Stimulated activated CD8-positive, alpha-beta memory T cell treated with anti-CD3 and anti-CD28 coated beads, Interleukin-15, amount 100 ng/mL, for 48 hours (primary cell): ENCODE measurements at places on chromosomes 13 and 19.

DNA sequence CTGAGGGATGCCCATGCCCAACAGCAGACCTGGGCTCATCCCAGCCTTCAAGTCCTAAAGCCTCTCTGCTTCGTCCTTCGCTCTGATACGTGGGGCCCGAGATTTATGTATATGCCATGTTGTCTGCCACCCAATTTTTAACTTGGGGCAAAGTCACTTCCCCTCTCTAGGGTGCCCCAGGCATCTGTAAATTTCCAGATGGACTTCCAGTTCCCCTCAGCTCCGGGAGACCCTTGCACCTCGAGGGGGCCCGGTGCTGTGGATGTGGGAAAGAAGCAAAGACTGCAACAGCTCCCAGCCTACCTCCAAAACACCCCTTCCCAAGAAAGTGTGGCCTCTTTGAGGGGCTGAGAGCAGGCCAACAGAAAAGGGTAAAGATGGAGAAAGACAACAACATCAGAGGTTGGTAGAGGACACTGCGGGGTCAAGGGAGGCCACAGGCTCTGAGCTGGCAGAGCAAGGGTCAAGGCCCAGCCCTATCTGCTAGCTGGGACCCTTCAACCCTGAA, 97.4 kb downstream of the STK24 start:
- no peak for DNase-seq

DNA sequence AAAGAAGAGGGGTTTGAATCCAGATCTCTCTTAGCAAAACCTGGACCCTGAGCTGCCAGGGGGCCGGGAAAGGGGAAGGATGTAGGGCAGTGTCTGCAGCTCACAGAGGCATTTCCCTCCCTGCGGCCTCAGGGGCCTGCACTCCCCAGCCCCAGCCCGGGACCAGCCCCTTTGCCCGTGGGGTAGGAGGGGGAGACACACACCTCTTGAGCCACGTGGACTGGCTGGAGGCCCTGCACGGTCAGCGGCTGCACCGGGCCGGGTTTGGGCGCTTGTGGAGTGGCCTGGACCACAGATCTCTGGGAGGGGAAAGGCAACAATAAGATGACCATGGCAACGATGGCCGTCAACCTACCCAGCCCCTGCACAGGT, 26.9 kb downstream of the RFX1 start:
- DNase-seq, result no peak

GRCh38 chr13:20988909-20989655, 72.3 kb downstream of the LATS2 start:
- no peak for DNase-seq

DNA sequence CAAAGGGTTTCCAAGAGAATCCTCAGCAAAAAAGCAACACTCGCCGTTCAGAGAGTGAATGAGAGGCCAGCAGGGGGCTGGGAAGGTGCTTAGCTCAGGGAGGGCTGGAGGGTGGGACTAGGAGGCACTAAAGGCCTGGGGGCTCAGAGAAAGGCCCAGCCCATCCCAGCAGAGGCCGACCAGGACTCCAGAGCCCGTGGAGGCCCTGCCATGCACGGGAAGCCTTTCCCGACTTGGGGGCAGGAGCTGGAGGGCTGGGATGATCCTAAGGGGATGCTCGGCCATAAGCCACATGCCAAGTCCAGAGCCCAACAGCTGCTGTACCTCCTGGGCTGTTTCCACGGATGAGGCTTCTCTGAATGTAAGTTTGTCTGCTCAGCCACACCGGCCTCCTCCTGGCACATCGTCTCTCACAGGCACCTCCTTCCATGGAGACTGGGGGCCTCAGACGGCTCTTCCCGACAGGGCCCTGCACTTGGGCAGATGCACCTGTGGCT, 19.5 kb downstream of the RASA3 start:
- no peak for DNase-seq

DNA sequence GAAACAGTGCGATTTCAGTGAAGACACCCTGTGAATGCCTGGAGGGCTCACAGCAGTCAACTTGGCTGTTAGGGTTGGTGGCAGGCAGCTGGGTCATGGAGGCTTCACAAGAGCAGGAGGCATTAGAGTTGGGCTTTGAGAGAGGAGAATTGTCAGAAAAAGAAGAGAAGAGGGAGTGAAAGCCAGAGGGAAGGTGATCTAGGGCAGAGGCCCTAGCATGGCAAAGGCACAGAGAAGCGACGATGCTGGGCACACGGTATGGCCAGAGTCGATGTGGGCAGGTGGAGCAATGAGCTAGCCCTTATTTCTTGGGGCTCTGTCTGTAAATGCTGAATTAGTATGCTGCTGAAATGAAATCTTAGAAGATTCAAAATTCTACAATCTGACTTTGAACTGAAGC, 52.6 kb upstream of the OLFM4 start:
- no peak for DNase-seq

DNA sequence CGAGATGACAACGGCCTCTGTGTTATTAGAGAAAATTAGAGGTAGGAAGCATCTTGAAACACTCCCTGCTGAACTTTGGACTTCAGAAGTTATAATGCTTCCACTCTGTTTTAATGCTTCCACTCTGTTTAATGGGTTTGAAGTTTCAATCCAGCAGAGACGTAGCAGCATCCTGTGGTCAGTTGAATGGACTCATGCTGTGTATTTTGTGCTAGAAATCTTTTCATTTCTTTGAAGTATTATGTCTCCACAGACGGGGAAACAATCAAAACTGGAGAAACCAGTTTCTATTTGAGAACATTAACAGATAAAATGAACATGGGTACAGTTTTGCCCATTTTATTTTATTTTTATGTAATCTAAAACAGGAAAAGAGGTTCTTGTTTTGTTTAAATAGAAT, 1736.2 kb downstream of the SLITRK5 start:
- DNase-seq, result no peak

DNA sequence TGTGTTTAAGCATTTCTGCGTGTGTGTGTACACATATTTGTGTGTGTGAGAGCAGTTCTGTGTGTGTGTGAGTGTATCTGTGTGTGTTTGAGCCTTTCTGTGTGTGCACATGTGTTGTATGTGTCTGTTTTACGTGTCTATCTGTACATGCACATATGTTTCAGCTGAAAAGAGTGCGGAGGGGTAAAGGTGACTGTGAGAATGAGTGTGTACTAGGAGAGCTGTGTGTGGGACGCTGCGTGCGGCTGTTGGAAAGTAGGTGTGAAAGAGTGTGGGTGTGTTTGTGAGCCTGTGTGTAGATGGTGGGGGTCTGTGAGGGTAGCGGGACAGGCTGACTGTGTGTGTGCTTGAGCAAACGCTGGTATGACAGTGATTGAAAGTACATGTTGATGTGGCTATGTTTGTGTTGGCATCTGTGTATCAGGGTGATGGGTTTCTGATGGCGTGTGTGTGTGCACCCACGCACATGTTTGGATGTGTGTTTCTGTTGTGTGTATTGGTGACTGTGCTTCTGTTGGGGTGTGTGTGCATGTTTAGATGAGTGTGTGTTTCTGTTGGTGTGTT, 7.5 kb upstream of the TPM4 start:
- DNase-seq, result no peak

GRCh38 chr19:13181747-13182388, 31.7 kb downstream of the IER2 start:
- DNase-seq, result peak; percentile 53

- DNase-seq, result no peak
Measured at GRCh38 chr13:31352467-31352866, 152.7 kb downstream of the B3GLCT start.

DNA sequence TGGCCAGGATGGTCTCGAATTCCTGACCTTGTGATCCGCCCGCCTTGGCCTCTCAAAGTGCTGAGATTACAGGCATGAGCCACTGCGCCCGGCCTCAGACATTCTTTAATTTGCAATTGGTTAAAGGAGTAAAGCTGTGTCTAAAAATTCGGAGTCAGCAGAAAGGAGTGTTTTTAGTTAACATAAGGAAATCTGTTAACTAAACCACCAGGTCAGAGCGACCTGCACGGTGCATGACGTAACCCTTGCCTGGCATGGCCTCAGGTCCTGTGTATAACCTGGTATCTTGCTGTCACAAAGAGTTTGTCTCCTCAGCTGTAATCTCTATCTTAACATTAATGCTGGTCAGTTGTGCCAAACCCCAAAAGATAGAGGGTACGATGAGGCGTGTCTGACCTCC, 9.5 kb upstream of the KLK12 start:
- no peak for DNase-seq

GRCh38 chr13:51717786-51718398, 86.1 kb downstream of the DHRS12 start:
- no peak for DNase-seq

DNA sequence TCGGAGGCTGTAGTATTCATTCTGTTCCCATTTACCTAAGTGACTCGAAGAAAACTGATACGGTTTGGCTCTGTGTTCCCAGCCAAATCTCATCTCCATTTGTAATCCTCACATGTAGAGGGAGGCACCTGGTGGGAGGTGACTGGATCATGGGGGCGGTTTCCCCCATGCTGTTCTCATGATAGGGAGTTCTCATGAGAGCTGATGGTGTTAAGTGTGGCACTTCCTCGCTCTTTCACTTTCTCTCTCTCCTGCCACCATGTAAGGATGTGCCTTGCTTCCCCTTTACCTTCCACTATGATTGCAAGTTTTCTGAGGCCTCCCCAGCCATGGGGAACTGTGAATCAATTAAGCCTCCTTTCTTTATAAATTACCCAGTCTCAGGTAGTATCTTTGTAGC, 23.5 kb downstream of the SLAIN1 start:
- no peak for DNase-seq

GRCh38 chr19:51324167-51324481, 12.7 kb downstream of the IGLON5 start:
- DNase-seq, result no peak

DNA sequence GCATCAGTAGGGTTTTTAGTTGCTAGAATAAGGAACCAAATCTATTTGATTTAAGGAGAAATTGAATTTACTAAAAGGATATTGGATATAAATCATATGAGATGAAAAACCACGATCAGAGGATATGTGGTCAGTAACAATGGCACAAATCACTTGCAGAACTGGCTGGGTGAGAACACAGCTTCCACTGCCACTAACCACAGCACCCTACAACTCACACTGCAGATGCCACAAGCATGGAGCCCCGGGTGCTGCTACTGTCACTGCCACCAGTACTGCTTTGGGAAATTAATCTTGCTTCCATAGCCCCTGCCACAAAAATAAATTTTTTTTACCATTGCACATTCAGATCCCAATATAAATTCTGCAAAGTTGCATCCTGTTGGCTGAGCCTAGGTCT, 40.6 kb upstream of the KLF12 start:
- DNase-seq, result no peak

DNA sequence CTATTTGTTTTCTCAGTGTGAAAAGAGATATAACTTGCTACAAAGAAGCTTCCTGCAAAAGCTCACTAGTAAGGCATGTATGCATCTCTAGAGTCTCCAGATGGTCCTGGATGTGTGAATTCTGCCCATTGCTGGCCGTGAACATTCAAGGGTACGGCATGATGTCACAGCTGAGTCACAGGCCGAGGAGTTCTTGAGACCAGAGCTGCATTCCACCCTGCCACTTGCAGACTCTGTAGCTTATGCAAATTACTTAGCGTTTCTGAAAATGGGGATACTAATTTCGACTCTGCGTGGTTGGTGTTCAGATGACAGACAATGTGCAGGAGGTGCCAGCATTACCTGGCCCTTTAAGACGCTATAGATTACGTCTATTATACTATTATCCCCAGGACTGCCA, 470.7 kb downstream of the ZNF536 start:
- no peak for DNase-seq

GRCh38 chr13:30847650-30848307, 58.3 kb upstream of the MEDAG start:
- no peak for DNase-seq

- DNase-seq, result no peak
Measured at GRCh38 chr13:90187478-90188350, 1159.8 kb upstream of the MIR17HG start.

- DNase-seq, result no peak
Measured at GRCh38 chr19:4516939-4517300, 1.4 kb downstream of the PLIN4 start.

DNA sequence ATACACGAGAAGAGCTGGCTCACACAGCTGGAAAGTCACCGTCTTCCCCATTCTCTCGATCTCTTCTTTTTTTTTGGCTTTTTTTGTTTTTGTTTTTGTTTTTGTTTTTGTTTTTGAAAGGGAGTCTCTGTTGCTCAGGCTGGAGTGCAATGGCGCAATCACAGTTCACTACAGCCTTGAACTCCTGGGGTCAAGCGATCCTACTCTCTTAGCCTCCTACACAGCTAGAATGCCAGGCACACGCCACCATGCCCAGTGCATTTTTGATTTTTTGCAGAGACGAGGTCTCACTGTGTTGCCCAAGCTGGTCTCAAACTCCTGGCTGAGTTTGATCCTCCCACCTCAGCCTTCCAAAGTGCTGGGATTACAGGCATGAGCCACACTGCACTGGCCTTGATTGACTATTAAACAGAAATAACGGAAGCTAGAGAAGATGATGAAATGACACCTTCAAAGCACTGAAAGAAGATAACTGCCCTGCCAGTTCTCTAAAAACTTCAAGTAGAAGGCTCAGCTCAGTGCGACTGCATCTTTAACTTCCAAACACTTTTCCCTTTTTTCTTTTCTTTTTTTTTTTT, 4.0 kb downstream of the FXYD3 start:
- DNase-seq, result no peak
